ENCODE measurements at places on chromosomes 2 and 18.

DNA sequence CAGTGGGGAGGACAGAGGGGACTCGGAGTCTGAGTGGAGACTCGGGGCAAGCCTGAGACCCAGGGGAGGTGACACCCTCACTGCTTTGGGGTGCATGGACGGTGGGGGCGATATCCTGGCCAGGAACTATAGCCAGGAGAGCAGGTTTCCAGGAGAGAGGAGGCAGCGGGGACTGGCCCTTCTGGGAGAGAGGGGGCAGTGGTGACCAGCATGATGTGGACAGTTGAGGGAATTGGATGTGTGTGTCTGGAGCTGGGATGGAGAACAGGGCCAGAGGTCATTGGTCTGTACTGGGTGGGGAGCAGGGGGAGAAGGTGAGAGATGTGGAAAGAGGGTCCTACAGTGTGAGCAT, 63.6 kb downstream of the ACKR3 start:
- DNase-seq: no peak

DNA sequence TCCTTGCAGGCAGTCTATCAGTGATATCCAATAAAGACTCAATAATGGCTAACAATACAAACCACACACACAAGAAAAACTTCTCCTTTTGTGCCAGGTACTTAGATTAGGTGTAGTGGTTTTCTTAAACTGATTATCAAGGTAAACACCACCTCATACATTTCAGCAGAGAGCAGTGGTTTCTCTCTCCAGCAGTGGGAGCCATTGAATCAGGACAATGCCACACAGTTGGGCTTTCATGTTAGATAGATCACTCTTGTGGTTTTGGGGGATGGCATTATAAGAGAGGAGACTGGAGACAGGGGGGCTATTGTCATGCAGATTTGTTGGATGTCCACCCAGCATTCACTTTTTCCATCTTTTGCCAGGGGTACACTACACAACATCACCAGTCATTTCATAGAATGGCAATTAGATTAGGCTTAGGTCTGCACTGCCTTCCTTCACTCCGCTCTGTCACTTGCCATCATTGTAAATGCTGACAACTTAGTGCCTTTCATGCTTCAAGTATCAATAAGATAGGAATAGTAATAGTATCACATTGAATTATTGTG, 13.6 kb upstream of the IRS1 start:
- DNase-seq: no peak

DNA sequence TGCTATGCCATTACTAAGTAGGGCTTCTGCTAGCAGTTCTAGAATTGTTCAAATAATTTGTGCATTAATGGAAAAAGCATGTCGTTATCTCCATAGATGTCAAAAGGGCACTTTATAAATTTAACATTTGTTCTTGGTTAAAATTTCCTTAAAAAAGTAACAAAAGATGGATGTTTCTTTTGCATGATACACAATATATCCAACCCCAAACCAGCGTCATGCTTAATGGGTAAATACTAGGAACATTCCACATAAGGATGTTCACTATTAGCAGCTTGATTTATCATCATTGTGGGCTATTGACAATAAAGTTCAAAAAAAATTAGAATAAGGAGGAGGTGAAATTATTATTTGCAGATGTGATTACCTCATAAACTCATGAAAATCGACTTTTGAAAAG, 79.7 kb downstream of the GREB1L start:
- no peak for DNase-seq

DNA sequence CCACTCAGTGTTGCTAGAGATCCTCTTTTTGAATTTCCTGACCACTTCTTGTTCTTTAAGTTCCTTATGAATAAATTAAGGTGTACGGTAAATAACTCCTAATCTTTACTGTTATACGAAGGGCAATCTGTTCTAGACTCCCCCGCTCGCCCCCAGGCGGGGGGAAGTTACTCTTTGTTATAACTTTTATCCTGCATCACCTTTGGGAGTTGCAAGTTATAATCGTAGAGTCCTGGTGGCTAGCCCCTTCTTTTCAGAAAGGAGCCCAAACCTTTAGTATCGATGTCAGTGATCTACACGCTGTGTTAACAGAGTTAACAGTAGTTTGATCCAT, 652 bp downstream of the GCA start:
- no peak for DNase-seq

DNA sequence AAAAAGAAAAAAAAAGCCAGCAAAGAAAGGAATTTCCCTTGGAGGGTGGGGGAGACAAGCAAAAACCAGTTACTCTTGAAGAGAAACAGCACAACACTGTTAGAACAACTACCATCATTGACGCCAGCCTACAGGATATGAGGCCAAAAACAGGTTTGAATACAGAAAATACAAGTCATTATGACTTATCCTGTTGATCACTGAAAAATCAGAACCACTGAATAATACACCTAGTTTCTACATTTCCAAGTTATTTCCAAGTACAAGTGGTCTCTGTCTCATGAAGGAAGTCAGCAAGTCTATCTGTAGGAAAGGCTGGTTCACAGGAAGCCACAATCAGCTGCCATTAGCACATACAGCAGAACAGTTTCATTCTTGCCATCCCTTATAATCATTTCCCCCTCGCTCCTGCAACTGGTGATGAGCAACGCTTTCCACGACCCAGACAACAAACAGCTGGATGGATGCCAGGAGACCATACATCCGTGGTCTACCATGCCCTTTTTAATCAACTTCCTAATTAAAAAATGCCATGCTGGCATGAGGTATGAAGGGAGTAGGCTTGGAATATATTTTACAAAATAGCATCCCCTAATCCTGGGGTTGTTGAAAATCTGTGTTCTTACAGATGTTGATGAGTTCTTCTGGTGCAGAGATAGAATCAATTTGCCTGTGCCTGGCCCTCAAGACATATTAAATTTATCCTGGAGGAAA, 10.4 kb downstream of the MYT1L start:
- DNase-seq: no peak

DNA sequence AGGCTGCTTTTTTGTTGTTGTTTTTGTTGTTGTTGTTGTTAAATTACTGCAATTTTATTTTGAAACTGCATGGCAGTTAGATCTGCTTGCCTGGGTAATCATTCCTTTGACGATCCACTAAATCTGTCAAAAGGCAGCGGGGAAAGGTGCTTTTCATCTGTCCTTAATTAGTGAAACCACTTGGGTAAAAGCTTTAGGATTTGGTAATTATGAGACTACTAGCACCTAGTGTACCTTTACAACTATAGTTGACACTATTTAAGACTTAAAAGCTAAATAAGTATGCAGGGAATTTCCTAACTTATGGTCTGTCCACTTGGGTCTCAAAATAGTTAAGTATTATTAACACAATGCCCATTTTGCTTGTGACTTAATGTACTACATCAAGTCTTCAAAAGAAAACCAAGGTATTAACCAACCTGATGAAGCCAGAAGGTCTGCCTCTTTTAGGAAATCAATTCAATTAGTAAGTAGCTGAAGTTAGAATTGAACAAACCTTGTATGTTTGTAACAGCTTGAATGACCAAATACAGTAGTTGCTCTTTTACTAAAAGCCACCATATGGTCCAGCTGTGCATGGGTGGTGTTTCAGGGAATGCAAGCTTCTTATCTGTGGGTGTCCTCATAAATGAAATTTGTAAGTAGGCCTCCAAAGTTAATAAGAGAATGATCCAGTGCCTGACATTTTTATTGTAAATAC, 44.8 kb downstream of the NAB1 start:
- no peak for DNase-seq

DNA sequence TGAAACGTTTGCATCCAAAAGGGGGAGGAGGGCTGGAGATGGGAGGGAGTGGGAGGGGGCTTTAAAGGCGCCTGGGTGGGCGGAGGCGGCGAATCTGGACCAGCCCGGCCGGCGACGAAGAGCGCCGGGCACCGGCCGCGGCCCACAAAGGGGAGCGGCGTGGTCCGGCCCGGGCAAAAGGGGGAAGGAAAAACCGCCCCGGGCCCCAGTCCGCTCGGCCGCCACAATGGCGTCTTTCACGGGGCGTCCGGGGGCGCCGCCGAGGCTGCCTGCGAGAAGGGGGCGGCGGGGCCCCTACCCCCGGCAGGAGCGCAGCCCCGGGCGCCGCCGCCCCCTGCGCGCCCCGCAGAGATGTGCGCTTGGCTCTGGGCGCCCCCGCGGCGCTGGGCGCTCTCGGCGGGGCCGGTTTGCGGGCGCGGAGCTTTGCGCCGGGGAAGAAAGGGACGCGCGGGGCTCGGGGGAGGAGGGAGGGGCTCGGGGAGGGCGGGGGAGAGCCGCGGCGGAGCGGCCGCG, 108.1 kb upstream of the KCTD1 start:
- no peak for DNase-seq

DNA sequence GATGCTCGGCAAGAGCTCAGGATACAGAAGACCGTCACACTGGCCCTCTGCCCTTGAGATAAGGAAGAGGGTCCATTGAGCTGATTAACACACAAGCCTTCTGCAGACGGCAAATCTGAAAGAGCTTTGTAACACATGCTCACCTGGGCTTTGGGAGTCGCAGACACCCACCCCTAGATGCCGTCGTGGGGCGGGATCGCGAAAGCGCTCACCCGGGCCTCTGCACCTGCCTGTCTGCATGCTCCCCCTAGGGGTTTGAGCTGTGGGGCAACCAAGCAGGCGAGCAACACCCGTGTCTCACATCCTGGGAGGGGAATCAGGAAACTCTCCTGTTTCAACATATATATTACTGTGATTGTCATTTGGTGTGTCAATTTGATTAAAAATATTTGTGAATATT, 99.8 kb upstream of the KCNH7 start:
- DNase-seq: no peak

DNA sequence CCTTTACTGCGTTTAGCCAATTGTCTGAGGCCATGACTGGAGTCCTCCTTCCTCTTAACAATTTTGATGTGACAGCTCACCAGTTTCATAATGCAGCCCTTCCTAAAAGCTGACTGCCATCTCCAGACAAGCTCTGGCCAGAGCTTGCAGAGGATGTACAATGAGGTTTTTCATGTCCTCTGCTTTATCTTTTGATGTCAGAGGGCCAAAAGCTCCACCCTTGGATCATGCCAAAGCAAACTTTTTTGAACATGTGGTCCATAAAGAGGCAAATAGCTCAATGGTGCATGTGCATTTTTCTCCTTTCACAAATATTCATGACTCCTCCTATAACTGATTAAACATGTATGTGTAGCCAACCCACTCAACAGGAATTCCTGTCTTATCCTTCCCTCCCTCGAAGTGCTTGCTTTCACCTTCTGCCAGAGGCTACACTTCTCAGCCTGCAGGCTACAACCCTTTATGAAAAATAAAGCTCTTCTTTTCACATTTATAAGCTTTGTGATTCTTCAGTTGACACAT, 266.2 kb downstream of the FBXO15 start:
- DNase-seq: no peak

- no peak for DNase-seq
Measured at GRCh38 chr2:55901322-55901721, 22.3 kb downstream of the EFEMP1 start.

DNA sequence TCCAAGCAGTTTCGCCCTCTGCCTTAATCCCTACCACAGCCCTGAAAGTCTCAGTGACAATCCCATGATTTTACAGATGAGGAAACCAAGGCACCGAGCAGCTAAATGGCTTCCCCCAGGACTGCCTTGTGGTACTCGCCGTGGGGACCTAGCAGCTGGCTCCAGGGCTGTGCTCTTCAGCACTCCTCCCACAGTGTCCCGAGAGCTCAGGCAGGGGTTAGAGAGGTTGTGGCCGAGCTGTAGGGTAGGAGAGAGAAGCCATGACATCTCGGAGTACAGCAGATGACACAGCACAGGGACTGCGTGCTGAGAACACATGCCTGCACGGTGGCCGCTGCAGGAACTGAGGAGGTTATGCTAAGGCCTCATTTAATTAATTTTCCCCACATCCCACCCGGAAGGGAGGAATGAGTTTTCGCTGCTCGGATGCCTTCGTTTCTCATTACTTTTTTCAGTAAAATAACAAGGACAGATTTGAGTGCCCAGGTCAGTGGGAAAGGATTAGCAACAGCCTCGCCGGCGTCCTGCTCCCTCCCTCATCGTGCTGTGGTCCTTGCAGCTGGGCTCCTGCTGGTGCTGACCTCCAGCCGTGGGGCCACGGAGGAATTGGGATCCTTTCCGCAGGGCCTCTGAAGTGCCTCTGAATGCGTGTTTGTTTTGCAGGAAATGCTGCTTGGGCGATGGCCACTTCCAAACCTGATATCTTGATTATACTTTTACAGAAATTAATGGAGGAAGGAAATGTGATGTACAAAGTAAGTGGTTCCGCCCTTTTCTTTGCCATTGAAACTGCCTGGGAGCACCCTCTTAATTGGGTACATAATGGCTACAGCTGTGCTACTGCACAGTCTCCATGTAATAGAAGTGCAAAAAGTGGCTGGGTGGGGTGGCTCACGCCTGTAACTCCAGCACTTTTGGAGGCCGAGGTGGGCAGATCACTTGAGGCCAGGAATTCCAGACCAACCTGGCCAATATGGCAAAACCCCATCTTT, 61.2 kb downstream of the WDSUB1 start:
- no peak for DNase-seq

- DNase-seq: no peak
Measured at GRCh38 chr2:180670302-180671003, 310.0 kb upstream of the UBE2E3 start.

- no peak for DNase-seq
Measured at GRCh38 chr18:23689031-23689615, at the start of gene LAMA3. Gene LAMA3, plus strand, starts transcription at chr18:23689453. Its CDS starts 231 bp downstream, at chr18:23689684.

- no peak for DNase-seq
Measured at GRCh38 chr2:219419331-219420197, 1.4 kb downstream of the DES start.

DNA sequence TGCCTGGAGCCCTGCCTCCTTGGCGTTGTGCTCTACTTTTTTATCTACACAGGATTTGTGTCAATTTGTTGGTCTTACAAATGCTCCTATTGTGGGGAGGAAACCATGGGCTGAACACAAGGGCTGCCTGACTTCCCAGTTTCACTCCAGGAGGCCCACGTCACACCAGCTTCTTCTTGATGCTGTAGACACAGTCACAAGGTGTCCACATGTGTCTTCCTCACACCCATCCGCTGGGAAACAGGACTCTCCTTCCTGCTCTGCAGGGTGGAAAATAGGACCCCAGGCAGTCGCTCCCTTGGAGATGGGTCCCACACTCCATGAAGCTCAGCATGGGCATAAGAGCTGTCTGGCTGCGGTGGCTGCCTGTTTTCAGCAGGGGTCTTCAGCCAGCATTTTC, 468.2 kb downstream of the EPHA4 start:
- DNase-seq: no peak

GRCh38 chr2:195477248-195477995, 179.6 kb upstream of the SLC39A10 start:
- DNase-seq: no peak

GRCh38 chr2:173122936-173123335, 47.3 kb downstream of the MAP3K20 start:
- no peak for DNase-seq

GRCh38 chr18:58805467-58806187, 59.0 kb upstream of the ZNF532 start:
- DNase-seq: no peak

Data from omental fat pad (tissue), 4 donors.